ENCODE measurements at places on chromosomes 4 and X.

DNA sequence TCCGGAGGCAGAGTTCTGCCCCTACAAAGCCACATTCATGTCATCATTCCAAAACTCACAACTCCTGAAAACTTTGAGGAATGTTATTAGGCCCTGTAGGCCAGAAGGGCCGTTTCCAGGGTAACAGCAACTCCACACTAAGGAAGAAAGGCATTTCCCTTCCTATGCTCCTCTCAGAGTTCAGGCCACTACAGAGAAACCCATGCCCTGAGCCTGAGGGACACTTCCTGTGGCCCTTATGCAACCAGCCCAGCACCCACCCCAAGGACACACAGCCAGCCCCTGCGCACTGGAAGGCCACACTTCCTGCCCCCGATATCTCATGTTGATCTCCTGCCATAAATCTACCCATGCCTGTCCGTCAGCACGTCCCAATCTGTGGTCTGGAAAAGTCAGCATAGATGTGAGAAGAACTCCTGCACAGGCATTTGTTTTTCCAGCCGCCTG, 289.3 kb downstream of the BCOR start:
- DNase-seq: no peak

DNA sequence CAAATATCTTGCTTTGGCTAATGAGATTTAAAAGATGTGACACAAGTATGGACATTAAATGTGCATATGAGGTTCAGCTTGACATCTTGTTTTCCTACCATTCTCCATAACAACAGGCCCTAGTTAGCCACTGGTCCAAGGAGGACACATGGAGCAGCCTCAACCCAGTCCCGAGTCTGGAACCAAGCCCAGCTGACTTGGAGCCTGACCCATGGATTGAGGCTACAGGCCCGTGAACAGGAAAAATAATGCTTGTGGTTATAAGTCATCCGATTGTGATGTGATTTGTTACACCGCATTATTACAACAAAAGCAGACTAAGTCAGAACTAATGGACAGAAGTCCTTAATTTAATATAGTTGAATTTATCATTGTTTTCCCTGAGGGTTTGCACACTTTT, 123.2 kb upstream of the BANK1 start:
- no peak for DNase-seq

- DNase-seq: no peak
These were observed 10.3 kb downstream of the FAM3A start for GRCh38 chrX:154505734-154506133.

DNA sequence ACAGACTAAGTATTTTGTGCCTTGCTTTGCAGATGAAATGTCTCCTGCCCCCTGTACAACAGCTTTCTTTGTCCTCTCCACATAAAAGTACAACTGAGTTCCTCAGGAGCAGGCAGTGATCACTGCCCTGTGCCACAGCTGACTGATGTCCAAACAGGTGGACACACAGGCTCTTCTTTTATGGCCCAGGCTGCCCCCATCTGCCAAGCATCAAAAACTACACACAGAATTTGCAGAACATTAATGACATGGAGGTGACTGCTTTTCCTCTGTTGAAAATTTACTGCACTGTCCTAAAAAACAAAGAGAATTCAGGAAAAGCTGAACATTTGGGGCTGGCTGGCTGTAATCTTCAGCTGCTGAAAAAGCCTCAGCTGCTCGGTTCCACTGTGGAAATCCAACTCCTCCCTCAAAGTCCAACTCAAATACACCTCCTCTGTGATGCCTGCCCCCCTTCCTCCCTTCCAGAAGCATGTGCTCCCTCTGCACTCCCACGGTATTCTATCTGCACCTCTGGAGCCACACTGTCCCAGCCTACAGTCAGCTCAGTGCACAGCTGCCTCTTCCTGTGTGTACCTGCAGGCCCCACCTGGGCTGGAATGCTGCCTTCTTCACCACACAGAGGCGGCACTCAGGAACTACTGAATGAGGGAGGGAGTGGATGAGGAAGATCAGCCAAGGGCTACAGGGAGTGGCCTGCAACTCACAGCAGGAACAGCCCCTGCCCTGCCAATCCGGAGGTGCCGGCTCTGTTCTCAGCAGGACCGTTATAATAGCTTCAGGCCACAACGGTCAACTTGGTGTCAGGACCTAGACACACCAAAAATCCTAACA, 10.3 kb downstream of the AFAP1 start:
- no peak for DNase-seq

DNA sequence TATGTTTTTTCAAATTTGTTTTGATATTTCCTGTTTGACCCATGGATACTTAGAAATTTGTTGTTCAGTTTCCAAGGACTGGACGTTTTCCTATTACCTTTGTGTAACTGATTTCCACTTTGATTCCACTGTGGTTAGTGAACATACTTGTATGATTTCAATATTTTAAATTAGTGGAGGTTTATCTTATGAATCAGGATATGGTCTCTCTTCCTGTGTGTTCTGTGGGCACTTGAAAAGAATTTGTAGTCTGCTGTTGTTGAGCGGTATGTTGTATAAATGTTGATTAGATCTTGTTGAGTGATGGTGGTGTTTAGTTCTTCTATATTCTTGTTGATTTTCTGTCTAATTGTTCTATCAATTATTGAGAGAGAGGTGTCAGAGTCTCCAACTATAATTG, 21.2 kb upstream of the LAMTOR3 start:
- no peak for DNase-seq

GRCh38 chr4:113639326-113639725, 122.2 kb downstream of the CAMK2D start:
- DNase-seq: no peak

DNA sequence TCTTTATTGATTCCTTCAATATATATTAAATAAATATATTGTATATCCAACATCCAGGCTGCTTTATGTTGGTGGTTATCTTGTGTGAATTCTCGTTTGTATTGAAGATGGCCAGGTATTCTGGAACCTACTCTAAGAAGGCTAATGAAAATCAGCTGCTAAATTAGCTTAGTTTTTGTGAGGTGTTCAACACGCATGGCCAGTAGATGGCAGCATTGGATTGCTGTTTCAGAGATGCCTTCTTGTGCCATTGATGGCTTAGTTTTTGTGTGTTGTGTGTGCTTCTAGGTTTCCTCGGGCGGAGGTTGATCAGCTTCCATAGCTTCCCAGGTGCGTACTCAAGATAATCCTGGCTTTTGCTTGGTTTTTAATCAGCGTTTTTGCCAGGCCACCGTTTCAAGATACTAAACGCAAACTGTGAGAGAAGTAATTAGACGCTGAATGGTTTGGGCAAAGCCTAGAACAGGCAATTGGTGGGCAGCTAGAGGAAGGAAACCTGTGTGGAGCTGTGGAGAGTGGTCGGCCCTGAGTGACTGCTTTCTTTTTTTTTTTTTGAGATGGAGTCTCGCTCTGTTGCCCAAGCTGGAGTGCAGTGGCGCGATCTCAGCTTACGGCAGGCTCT, 15.1 kb downstream of the NOCT start:
- DNase-seq: peak; percentile 52

- DNase-seq: peak; percentile 66
These were observed 4.9 kb downstream of the PRDM8 start for GRCh38 chr4:80202190-80202711.

DNA sequence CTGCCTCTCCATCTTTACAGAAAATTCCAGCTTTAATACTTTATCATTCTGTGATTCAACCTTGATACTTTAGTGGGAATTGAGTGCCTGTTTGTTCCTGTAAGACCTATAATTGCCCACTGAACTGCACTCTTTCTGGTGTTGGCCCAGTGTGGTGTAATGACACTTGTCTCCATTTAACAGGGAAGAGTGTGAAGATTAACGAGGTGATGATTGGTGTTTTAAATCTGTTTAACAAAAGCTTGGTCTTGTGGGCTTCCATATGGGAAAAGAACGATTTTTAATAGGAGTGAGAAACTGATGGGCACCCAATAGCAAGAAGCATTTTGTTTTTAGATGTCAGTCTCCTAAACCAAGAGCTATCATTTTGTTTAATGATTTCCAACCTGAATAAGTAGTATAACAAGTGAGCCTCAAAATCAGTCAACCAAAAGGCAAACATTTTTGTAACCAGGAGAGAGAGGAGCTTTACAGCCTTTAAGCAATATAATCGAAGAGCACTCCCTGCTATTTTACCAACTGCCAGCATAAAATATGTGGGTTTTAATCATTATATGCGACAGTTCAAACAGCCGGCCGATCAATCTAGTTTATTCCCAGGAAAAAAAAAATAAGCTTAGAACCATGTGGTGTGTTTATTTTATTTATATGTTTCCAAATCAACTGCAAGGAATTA, 50.2 kb downstream of the SUPT20HL1 start:
- DNase-seq: no peak

DNA sequence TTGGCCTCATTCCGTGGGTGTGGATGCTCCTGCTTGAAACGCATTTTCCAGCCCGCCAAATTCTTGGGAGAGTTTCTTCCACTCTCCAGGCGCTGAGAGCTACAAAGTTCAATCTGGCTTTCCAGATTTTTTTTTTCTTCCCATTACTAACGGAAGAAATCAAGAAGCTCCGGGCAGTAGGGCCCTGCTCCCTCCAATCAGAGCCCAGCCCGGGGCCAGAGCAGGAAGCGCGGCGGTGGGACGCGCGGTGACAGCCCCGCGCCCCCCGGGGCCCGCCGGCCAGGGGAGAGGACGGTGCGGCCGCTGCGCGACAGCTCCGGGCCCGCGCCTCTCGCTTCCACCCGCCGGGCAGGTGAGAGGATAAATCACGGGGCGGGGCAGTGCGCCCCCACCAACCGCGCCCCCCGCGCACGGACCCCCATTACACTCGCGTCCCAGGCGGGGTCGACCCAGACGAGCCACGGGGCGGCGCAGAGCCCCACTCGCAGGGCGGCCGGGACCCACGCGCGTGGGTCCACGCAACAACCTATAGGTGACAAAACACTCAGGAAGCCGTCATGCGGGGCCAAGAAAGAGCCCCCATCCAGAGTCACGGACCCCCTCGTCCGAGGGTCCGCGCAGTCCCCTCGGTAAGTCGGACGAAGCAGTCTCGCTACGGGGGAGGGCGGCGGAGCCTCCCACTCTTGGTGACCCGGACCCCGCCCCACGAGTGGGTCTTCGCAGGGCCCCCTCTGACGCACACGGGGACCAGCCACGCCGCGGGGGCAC, 868 bp downstream of the AFAP1 start:
- DNase-seq: peak; percentile 11

GRCh38 chr4:165872461-165873297, at the start of gene TLL1:
TLL1 (plus strand) TSS chr4:165873237; CDS start chr4:165873905, 668 bp downstream.
- no peak for DNase-seq

DNA sequence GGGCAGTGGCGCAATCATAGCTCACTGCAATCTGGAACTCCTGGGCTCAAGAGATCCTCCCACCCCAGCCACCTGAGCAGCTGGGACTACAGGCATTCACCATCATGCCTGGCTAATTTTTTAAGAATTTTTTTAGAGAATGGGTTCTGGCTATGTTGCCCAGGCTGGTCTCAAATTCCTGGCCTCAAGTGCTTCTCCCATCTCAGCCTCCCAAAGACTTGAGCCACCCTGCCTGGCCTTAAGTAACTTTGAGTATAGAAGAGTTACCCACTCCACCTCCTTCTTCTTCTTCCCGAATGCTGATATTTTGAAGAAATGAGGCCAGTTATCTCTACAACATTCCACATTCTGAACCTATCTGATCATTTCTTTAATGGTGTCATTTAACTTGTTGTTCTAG, 72.4 kb upstream of the WWC2 start:
- no peak for DNase-seq

- no peak for DNase-seq
These were observed 154.6 kb downstream of the AFAP1 start for GRCh38 chr4:7785017-7785416.

- DNase-seq: no peak
These were observed 77.4 kb upstream of the BMPR1B start for GRCh38 chr4:94680176-94680862.

- DNase-seq: no peak
These were observed 29.9 kb downstream of the CLDN34 start for GRCh38 chrX:9997041-9997440.

DNA sequence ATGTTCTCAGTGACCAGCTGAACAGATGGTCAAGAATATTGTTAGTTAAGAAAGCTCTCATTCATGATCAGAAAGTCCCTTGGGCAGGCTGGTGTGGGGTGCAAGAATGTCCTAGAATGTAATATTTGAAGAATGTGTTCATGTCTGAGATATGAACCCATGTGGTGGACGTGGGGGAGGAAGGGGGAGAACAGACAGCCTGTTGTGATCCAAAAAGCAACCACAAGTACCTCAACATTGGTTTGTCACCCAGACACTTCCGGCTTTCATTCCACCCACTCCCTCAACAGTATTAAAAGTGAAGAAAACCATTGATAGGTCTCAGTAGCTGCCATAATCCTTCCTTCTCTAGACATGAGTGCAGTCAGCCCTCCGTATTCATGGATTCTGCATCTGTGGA, 82.2 kb downstream of the MAML3 start:
- peak; percentile 30 for DNase-seq

- no peak for DNase-seq
These were observed 69.4 kb upstream of the ACSL1 start for GRCh38 chr4:184895012-184895695.

DNA sequence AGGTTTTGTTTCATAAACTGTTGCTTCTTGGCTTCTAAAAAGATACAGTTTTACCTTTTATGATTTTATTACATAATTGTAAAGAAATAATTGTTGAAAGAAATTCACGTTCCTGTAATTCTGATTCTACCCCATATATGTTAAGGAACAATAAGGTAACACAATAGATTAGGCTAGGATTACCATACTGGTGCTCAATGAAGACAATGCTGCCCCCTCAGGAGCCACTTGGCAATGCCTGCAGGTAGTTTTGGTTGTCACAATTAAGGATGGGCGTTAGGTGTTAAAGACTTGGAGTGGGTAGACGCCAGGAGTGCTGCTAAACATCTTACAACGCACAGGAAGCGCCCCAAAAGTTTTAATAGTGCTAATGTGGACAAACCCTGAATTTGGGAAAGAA, 133.2 kb downstream of the NLGN4X start:
- no peak for DNase-seq

Data from activated T-helper 1 cell treated with Interleukin-2 at 50 U/mL for 16 hours (primary cell).